T-helper 17 cell (primary cell): ENCODE measurements at places on chromosomes 5 and 9.

GRCh38 chr5:90093751-90094485 lies 315.6 kb downstream of the CETN3 start:
- H3K27ac ChIP-seq: no peak overlapping the region
- H3K4me3 ChIP-seq: no peak overlapping the region
- H3K36me3 ChIP-seq: no peaks in the 10 kb centered on the region

DNA sequence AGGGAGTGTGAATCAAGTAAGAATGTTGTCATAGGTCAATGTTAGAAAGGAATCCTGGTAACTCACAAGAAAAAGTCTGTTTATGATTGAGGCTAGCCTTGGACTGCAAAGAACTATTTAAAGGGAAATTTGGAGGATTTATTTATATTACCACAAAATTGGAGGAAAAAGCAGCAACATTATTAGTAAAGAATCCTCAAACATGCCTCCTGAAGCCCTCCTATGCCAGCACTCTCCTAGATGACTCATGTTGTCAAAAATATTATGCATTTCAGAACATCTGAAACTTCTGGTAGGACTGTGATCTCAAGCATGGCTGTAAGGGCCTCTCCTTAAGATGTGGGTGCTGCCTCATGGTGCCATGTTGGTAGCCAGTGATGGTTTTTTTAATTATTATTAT lies 628.5 kb downstream of the CHSY3 start:
- H3K4me3 ChIP-seq: no peak overlapping the region
- H3K27me3 ChIP-seq: no peaks in the 10 kb centered on the region
- no peaks in the 10 kb centered on the region for H3K4me1 ChIP-seq

DNA sequence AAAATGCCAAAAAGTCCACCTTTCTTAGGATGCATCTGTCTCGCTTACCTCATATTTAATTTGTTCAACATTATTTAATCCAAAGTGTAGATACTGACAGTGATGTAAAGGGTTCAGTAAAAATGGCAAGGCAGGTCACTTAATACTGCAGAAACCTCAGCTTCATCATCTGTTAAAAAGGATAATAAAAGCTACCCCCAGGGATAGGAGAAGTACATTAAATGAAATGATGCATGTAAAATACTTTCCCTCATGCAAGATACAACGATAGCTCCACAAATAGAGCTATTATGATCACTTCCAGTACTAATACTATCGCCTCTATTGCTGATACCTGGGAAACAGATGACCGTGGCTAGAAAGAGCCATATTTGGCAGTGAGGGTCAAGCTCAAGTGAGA lies 82.9 kb downstream of the SLC1A1 start:
- peaks cover 7% of the 10 kb centered on the region for H3K27me3 ChIP-seq
- H3K4me1 ChIP-seq: peaks cover 10% of the 10 kb centered on the region
- H3K36me3 ChIP-seq: peaks cover 3% of the 10 kb centered on the region
- H3K27ac ChIP-seq: peak overlapping the region; percentile 19

GRCh38 chr5:57754616-57755015 lies 272.0 kb upstream of the ACTBL2 start:
- no peaks in the 10 kb centered on the region for H3K36me3 ChIP-seq
- DNase-seq: no peak
- no peak overlapping the region for H3K27ac ChIP-seq
- H3K4me1 ChIP-seq: no peaks in the 10 kb centered on the region
- no peak overlapping the region for H3K4me3 ChIP-seq

- no peak overlapping the region for H3K4me3 ChIP-seq
- peaks cover 2% of the 10 kb centered on the region for H3K36me3 ChIP-seq
- H3K4me1 ChIP-seq: no peaks in the 10 kb centered on the region
- H3K27me3 ChIP-seq: peaks cover 12% of the 10 kb centered on the region
Observed at GRCh38 chr9:134294153-134295071, 31.8 kb upstream of the RXRA start.

DNA sequence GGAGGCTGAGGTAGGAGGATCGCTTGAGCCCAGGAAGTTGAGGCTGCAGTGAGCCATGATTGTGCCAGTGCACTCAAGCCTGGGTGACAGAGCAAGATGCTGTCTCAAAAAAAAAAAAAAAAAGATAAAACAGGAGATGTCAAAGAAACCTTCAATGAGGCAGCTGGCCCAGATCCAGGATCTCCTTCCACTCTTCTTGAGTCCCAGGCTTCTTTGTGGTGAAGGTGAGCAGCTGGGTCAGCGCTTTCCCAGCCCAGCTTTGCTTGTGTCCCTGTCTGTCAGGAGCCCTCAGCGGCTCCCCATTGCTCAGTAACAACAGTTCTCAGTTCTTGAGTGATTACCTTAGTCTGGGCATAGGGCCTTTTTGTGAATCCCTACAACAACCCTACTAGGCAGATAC lies 69.4 kb upstream of the PSD2 start:
- H3K4me1 ChIP-seq: no peaks in the 10 kb centered on the region
- H3K36me3 ChIP-seq: no peaks in the 10 kb centered on the region
- H3K27ac ChIP-seq: no peak overlapping the region
- no peak for DNase-seq

- H3K27ac ChIP-seq: no peak overlapping the region
- H3K4me1 ChIP-seq: no peaks in the 10 kb centered on the region
- no peaks in the 10 kb centered on the region for H3K36me3 ChIP-seq
- no peak overlapping the region for H3K4me3 ChIP-seq
- DNase-seq: no peak
Observed at GRCh38 chr5:44321144-44321725, 68.0 kb downstream of the FGF10 start.
